ENCODE measurements at places on chromosomes 16 and 17. TPM values are rescaled to one million over a fixed set of nuclear protein-coding genes. Genes with fewer than 3 reads are reported as not detected.

KRTAP4-3 gene
- total RNA-seq, result not detected

EME1 gene
- 2.6 TPM for total RNA-seq

GCGR gene
- total RNA-seq, result not detected

HSPB9 gene
- not detected for total RNA-seq

RSPRY1 gene
- total RNA-seq, result 52.1 TPM

TRPV2 gene
- total RNA-seq, result 53.1 TPM

C1QL1 gene
- 0.23 TPM for total RNA-seq

KRT33B gene
- total RNA-seq, result not detected

All from smooth muscle cell of the coronary artery (primary cell).